ENCODE measurements at places on chromosomes 1 and 21.

GRCh38 chr1:222769181-222769580 lies 32.2 kb downstream of the FAM177B start:
- DNase-seq: no peak

GRCh38 chr1:89823679-89824292 lies 3.0 kb downstream of the LRRC8D start:
- no peak for DNase-seq

DNA sequence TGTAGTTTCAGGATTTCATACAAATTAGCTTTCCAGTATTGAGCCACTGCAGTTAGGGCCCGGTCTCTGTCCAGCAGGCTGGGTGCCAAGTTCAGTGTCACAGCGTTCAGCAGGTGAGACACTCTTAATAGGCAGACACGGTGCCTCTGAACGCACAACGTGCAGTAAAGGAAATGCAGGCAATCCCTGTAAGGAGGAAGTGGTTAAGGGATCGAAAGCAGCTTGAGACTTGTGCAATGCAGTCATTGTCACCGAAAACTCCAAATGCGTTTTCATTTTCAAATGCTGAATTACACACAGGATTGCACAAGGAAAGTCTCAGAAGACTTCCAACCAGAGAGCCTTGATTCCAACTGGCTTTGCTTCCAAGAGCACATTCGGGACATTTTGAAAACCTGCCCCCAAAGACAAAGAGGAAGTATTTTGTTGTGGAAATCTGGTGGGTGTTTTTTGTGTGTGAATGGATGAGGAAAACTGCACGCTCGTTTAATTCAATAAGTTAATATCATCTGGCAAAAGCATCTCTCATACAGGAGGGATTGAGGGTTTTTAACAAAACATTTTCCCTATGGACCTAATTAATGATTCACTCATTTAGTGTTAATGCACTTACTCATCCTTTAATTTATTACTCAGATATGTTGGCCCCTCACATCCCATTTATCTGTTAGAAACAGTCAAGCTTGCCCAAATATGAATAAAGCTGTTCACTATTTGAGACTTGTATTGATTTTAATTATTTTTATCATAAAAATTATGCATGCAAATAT lies 61.6 kb downstream of the PTGS2 start:
- DNase-seq: peak; percentile 29

GRCh38 chr1:29856340-29857114 lies 620.2 kb downstream of the PTPRU start:
- DNase-seq: no peak

- DNase-seq: no peak
Observed at GRCh38 chr1:203743091-203743571, 21.9 kb upstream of the LAX1 start.

DNA sequence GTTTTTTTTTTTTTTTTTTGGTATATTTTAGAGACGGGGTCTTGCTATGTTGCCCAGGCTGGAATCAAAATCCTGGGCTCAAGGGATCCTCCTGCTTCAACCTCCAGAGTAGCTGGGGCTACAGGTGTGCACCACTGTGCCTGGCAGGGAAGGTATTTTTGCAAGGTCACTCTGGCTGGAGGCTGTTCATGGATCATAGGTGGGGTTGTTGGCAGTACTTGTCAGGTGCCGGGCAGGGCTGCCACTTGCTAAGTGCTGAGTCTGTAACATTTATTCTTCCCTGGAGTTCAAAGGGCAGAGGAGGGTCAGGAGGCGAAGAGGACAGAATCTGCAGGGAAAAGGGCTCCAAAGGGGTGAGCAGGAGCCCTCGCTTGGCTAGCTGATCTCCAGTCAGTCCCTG lies 24.1 kb downstream of the A3GALT2 start:
- no peak for DNase-seq

Measured in activated T-cell treated with anti-CD3 and anti-CD28 coated beads for 24 hours (primary cell).